ENCODE measurements at places on chromosomes 1 and 21.
A peak's percentile ranks its signal among the peaks of the same experiment; 100 is the strongest.

DNA sequence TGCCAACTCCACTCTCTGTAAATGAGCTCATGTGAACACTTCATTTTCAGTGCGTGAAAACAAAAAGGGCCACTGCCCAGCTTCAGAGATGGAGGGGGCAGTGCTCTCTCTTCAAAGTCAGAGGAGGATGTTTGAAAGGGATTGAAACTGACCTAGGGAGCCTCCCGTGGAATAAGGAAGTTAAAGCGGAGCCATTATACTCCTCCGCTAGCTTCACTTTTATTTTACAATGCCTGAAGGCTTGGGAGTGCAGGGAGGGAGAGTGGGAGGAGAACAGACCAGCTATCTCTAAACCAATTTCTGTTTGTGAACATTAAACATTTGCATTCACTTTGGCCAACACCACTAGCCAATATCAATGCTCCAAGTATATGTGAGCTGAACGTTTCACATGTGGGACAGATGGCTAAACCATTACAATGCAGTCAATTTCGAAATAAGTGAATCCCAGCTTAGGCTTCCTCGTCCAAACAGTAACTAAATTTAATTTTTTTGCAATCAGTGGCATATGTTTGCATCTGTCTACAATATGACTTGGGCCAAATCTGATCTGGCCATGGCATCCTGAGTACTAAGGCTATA, 126.9 kb downstream of the ESRRG start:
- no peak for DNase-seq

- no peak for DNase-seq
Observed at GRCh38 chr1:156502391-156502893, 1.9 kb upstream of the MEF2D start.

GRCh38 chr1:155242805-155243358, 12.4 kb downstream of the ENTREP3 start:
- no peak for DNase-seq

- no peak for DNase-seq
Observed at GRCh38 chr1:235369802-235370201, 2.6 kb downstream of the TBCE start.

DNA sequence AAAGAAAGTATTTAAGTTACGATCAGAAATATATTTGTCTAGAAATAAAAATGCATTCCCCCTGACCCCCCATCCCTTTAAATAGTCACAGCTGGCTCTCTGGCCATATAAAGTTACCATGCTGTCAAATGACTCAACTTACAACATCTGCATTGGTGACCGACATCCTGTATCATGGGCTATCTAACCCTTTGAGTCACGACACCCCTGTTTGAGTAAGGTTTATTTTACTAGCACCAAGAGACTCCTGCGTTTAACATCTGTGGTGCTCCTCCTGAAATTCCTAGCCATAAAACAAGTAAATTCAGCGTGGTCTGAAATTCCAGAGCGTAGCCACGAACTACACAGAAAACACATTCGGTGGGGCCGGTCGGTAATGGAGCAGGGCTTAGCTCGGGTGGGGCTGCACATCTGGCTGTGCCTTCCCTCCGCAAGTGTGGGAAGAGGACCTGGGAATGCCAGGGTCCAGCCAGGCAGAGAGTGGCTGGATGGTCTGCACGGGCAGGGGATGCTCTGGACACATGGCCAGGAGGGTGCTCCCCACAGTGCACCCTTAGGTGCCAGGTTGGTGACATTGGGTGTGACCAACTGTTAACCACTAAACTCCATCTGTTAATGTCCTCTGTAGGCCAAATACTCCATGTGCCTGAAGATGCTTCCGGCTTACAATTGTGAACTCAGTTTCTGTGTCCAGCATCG, 53.0 kb upstream of the CLDN14 start:
- DNase-seq, result no peak

DNA sequence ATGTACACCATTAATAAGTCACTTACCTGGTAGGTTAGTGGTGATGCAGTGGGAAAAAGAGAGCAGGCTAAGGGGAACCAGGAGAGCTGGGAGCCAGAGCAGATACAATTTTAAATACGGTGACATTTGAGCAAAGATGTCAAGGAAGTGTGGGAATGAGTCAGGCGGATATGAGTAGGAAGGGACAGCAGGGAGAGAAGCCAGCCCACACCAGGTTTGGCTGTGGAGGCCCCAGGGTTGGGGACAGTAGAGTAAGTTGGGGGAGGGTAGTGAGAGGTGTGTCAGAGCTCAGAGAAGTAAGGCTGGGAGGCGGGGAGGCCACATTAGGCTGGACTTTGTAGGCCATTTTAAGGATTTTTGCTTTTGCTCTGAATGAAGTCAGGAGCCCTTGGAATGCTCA, 482.0 kb downstream of the DISC1 start:
- no peak for DNase-seq

- DNase-seq, result no peak
Observed at GRCh38 chr1:248696261-248696660, 6.3 kb downstream of the OR14I1 start.

DNA sequence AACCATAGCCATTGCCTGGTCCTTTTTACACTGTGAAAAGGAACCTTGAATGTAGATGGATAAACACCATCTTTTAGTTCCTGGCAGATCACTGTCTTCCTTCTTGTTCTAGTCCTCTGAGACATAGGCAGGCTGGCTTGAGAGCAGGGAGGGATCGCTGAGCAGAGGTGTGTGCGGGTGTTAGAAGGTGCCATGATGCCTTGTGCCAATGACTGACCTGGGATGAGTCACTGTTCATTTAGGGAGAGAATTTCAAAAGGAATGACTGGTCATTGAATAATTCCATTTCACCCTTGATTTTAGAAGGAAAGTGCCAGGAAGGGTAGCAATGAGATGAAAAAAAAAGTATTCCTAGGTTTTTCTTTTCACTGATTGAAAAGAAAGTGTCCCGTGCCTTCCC, 383.9 kb downstream of the KIF26B start:
- DNase-seq, result no peak

- no peak for DNase-seq
Observed at GRCh38 chr1:119647228-119647733, 785 bp downstream of the ZNF697 start.

DNA sequence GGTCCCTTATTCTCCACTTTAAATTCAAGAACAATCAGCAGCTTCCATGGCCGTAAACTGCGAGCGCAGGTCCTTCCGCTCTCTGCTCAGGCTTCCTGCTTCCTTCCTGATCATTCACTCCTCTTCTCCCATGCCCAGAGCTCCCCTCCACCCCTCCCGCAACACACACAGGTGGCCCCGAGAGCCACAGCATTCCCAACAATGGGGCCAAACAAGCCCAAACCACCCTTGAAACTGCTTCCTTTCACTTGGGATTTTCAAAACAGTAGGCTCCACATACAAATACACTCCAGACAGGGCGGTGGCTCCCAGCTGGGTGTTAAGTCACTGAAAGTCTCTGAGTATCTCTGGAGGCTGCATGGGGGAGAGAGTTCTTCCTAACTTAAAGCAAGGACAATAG, 11.4 kb downstream of the FAM89A start:
- DNase-seq, result no peak

DNA sequence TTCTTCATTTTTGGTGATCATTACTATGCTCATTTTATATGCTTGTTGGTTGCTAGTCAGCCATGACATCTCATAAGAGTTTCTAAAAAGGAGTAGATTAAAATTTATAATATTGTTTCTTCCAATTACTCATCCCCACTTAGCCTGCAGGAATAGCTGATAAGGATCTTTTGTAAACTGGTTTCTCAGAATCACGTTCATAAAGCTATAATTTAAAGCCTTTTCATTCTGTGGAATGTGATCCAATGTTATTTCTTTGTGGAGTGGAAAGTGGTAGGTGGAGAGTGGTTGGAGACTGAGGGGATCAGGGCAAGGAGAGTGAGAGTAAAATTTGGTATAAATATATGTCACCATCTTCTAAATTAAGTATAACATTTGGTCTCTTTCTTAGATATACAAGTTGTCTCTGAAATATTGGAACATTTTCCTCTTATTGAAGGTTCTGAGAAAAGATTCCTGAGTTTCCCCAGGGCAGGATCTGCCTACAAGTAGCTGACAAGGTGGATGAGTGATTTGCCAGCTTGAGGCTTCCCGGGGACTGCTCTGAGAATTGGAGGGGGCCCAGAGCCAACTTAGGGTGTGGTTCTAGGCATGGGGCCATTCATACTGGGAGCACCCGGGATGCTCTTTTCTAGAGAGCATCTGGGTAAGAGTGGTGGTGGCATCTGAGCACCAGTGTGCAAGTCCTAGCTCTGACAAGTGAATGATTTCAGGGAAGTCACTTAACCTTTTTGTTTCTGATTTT, 116.4 kb downstream of the TBX19 start:
- no peak for DNase-seq

- DNase-seq, result no peak
Observed at GRCh38 chr1:244965185-244966030, 101.1 kb upstream of the HNRNPU start.

DNA sequence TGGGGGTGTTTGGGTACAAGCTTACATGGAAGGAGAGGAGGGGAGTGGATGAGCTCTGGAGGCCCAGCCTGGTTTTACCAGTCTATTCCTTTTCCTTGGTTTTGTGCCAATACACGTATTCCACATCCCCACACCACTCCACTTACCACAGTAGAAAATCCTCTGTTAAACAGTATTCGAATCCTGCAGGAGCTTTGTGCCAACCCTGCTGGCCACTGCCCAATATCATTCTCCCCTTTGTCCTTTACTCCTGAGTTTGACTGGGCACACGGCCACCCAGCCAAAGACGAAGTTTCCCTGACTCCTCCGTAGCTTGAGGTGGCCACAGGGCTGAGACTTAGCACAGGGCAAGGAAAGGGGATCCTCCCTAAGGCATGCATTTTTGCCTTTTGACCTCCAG, 61.6 kb downstream of the TMCO4 start:
- DNase-seq, result no peak

GRCh38 chr21:39016740-39017315, 166.4 kb downstream of the PSMG1 start:
- DNase-seq, result no peak

DNA sequence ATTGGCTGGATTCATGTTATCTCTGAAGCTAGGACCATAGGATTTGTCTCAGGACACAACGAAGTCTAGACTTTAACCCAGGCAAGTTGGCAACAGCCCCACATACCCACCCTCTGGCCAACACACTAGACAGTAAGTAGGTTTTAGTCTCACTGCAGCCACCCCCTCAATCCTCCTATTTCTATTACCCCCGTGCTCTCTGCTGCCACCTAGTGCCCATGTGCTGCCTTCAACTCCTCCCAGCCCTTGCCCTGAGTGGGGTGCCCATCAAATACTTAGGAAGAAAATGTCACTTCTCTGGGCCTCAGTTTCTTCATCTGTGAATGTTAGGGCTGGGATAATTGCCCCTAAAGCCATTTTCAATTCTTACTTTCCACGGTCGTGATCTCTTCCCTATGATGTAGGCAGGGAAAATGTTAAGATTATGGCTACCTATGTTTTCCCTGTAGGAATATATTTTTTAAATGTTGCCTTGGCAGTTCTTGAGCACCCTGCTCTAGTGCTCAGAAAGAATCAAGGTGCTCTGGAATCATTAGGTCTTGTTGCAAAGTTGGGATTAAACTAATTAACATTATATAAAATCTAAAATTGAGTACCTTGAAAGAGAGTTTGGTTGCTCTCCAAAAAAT, 213.0 kb downstream of the LMX1A start:
- DNase-seq, result peak; percentile 15

DNA sequence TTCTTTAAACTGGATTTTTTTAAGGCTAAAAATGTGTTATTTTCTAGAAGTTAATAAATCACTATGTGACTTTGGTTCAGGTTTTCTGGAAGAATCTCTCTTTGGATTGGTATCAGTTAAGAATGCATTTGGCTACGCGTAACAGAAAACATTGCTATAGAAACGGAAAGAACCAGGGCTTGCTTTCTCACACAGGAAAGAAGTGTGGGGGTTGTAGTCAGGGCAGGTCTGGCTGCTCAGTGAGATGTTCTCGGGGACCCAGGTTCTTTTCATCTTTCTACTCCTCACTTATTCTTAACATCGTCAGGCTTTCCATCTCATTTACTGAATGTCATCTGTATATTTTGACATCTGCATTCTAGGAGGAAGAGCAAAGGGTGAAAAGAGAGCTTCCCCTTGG, 191.4 kb downstream of the ZBTB18 start:
- no peak for DNase-seq

DNA sequence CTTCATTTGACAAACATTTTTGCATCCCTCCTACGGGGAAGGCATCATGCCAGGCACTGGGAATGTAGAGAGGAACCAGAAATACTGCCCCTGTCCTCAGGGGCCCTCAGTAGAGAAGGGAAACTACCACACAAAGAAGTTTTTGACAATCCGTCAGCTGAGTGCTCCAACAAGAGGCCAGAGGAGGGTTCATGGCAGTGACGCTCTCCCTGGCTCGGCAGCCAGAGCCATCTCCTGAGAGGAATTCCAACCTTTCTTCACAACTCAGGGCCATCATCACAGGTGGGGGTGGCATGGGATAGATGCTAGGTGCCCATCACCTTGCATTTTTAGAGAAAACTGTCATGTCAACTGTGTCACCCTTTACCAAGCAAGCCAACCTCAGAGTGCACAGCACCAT, 154.1 kb downstream of the HIVEP3 start:
- no peak for DNase-seq

DNA sequence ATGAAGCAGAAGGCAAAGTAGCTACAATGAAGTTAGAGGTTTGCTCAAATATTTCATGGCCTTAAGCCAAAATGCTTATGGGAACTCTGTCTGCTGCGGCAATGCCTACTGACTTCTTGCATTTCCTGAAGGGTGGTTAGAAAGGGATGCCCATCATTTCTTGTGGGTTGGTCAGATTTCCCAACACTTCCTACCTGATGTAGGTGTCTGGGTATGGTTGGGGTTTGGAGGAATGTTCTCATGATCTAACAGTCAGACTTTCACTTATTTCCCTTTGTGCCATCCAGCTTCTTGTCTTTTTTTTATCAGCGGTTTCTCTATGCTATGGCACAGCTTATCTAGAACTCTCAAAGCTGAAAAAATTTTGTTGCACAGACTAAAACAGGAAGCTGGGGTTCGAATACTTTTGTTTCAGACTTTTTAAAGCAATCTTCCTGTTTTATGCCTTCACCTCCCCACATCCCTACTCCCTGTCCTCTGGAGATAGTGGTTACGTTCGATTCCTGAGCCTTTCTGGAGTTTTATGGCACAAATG, 307.7 kb downstream of the USP25 start:
- no peak for DNase-seq

DNA sequence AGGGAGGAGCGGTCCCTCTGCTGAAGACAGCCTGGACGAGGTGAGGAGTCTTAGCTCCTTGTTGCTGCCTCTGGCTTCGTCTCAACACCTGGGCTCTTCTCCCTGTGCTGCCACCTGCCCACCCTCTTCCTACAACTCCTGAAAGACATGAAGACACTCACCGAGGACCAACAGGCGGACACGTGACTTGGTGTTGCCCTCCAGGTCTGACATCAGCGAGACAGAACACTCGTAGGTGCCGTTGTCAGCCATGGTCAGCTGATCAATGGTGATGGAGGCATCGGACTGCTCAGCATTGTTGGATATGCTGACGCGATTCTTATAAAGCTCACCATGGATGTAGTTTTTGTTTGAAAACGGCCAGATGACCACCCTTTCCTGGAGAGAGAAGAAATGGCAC, 21.4 kb downstream of the GPA33 start:
- no peak for DNase-seq

All from activated CD8-positive, alpha-beta memory T cell treated with anti-CD3 and anti-CD28 coated beads, Interleukin-2, amount 50 U/mL, for 4 hours (primary cell).